Esophagus squamous epithelium (tissue), 5 donors: ENCODE measurements at places on chromosomes 16 and 17. TPM values are rescaled to one million over a fixed set of nuclear protein-coding genes. Genes with fewer than 3 reads are reported as not detected.

The HSD3B7 gene
- total RNA-seq: 17.0 TPM

The RPAIN gene
- total RNA-seq: 37.4 TPM

The JPT1 gene
- total RNA-seq: 82.2 TPM

The MFSD6L gene
- total RNA-seq: 0.40 TPM

The BRICD5 gene
- total RNA-seq: not detected

The TP53TG3C gene
- not detected for total RNA-seq

DNA sequence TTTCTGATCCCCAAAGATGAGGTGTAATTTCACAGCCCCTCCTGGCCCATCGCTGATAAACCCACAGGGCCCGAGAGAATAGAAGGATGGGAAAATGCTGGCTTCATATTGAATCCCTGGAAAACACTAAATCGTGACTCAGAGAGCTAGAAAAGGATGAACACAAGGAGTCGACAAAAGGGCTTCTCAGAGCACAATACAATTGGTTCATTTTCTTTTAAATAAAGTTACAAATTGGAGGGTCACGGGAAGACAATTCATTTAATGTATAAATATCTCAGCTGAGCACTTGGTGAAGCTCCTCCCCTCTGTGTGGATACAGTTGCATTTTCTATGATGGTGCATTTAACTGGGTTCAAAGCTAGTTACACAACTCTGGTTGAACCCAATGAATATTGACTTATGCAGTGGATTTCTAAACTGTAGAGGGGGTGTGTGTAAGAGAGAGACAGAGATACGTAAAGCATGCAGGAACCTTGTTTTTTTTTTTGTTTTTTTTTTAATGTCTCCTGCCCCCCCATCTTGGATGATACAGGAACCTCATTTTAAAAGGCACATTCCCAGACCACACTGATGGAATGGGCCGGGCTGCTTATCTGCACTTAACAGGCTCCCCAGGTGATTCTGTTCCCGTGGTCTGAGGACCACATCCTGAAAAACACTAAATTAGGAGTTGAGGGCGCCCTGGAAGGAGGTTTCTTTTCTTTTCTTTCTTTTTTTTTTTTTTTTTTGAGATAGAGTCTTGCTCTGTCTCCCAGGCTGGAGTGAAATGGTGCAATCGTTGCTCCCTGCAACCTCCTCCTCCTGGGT is 14.1 kb downstream of the TTYH2 start:
- no peak for DNase-seq

The WNT3 gene
- 0.49 TPM for total RNA-seq

- no peak for DNase-seq
Measured at GRCh38 chr17:4678448-4679026, 25.4 kb downstream of the PELP1 start.

The WDR45B gene
- 90.8 TPM for total RNA-seq

DNA sequence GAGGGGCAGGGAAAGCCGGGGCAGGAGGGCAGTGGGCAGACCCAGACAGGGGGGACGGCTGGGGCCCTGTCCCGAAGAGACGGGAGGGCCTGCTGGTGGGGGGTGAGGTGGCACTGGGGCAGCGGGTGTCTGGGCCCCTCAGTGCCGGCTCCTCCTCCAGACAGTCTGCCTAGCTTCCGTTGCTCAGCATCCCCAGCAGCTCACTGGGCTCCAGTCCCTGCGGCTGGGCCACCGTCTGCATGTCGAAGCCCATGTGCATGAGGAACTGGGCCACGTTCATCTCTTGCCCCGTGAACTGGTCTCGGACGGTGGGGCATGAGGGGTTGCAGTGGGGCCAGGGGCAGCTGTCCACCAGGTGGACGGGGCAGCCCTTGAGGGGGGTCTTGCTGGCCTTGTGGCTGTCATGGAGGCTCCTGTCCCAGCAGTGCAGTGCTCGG is 5.8 kb upstream of the MYADML2 start:
- no peak for DNase-seq

DNA sequence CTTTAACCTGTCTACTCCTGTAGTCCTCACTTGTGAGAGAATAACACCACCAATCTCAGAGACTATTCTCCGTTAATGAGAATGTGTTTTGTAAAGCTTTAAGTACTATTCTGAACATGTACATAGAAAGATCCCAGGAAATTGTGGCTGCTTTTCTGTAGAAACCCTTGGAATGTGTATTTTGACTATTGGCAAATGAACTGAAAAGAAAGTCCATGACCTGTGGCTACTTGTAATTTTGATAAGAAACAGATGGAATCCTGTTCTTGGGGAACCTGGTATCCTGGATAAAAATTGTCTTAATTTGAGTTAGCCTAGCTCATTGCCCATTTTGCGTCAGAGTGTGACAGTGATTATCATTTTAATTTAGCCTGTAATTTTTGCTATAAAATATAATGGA is 9.1 kb downstream of the CTCF start:
- DNase-seq: no peak

The GNGT2 gene
- total RNA-seq: 1.4 TPM

DNA sequence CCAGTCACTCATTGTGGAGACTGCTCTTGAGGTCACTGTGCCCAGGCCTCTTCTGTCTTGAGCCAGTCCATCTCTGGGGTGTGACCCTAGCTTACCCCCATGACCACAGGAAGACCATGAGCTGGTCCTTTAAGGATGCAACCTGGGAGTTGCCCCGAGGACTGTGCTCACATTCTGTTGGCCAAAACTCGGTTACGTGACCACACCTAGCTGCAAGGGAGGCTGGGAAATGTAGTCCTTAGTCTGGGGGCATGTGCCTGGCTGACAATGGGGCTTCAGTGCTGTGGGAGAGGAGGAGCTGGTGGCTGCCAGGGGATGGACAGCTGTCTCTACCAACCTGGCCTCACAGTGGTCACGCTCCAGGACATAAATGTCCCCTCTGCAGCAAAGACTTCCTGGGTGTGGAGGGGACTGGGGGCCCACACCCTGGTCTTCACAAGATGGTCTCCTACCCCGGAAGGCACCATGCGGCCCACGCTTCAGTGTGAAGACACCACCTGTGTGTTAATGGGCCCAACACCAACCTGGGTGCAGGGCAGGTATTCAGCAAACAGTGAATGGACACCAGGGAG is 55.4 kb downstream of the JPH3 start:
- no peak for DNase-seq

GRCh38 chr16:11498683-11499082 is 88.0 kb downstream of the LITAF start:
- DNase-seq: no peak

The TAC4 gene
- total RNA-seq: not detected

GRCh38 chr17:8402921-8403536 is 5.4 kb upstream of the RNF222 start:
- no peak for DNase-seq

DNA sequence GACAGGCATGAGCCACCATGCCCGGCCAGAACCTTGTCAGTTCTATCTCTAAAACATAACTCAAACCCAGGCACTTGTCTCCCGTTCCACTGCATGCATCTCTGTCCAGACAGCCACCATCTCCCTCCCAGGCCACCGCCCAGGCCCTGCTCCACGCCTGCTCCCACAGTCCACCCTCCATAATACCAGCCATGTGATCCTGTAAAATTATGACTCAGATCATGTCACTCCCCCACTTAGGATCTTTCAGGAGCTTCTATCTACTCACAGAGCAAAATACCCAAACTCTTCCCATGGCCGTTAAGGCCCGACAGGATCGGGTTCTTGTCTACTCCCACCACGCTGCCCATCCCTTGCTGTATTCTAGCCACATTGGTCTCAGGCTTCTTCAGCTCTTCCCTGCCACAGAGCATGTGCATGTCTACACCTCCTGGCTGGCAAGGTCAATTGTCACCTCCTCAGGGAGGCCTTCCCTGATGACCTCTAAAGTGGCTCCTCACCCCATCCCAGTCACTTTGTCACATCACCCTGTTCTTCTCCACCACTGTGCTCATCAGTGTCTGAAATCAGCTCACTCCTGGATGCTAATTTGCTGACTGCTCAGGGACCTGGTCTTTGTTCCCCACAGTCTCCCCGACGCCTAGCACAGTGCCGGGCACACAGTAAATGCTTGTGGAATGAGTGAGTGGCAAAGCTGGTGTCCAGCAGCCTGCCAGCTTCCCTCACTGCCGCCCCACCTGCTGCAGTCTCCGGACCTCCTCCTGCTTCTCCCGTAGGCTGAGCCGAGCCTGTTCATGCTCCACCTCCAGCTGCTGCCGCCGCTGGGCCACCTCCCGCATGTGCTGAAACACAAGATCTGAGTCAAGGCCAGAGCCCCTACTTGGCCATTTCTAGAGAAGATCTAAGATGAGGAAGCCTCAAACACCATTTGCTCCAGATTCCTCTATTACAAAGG is 6.7 kb downstream of the TSPOAP1 start:
- DNase-seq: no peak

- no peak for DNase-seq
Measured at GRCh38 chr17:78154903-78155811, 9.0 kb downstream of the C17orf99 start.

The DNAH2 gene
- not detected for total RNA-seq

The GAS2L2 gene
- total RNA-seq: not detected

The TNFRSF17 gene
- total RNA-seq: not detected

- no peak for DNase-seq
Measured at GRCh38 chr16:21184834-21185233, 26.4 kb downstream of the LDAF1 start.

GRCh38 chr16:3715430-3715829 is 1.9 kb downstream of the TRAP1 start:
- DNase-seq: no peak

- DNase-seq: no peak
Measured at GRCh38 chr16:2142942-2143877, 5.2 kb upstream of the RAB26 start.

DNA sequence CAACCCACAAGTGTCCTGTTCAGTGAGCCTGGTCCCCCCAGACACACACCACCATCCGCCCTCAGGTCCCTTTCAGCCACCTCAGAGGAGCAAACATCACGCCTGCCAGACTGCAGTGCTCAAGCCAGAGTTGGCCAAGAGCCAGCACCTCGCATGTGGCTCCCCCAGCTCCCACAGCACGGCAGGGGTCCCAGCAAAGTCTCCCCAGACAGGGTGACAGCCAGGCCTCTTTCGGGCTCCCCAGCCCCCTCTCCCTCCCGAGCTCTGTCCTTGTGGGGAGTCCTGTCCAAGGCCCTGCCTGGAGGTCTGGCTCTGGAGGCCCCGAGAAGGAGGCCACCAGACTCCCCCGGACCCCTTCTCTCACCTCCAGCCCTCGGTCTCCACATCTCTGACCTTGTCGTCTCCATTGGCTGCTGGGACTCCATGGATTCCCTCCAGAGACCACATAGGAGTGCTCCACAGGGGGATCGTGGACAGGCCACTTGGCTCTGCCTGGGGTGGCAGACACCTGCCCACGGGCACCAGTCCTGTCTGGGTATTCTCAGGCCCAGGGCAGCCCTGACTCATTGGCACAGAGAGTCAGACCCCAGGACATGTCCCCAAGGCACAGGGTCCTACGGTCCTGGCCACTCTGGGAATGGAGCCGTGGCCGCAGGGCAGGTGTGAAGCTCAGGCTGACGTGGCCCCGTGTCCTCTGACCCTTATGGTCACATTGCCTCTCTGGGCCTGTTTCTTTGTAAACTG is 1.8 kb upstream of the MYADML2 start:
- no peak for DNase-seq
